Stimulated activated CD4-positive, alpha-beta T cell treated with anti-CD3 and anti-CD28 coated beads, Interleukin-2, amount 100 ng/mL, for 24 hours (primary cell): ENCODE measurements at places on chromosomes 7 and 10.

- DNase-seq = no peak
Observed at GRCh38 chr10:5573319-5573950, 48.7 kb downstream of the CALML3 start.

- peak; percentile 7 for DNase-seq
Observed at GRCh38 chr7:116258734-116259133, 48.4 kb downstream of the TES start.

GRCh38 chr7:10908600-10908999 lies 65.1 kb upstream of the PHF14 start:
- DNase-seq = no peak

GRCh38 chr10:76632767-76633051 lies 1004.9 kb downstream of the KCNMA1 start:
- no peak for DNase-seq

- DNase-seq = no peak
Observed at GRCh38 chr10:24853661-24854060, 98.7 kb downstream of the PRTFDC1 start.

- peak; percentile 81 for DNase-seq
Observed at GRCh38 chr7:131107337-131108211, 220.1 kb upstream of the MKLN1 start.

GRCh38 chr10:11157292-11158076 lies 139.8 kb downstream of the CELF2 start:
- no peak for DNase-seq

GRCh38 chr10:100767422-100767775 lies 22.0 kb downstream of the PAX2 start:
- DNase-seq = no peak

DNA sequence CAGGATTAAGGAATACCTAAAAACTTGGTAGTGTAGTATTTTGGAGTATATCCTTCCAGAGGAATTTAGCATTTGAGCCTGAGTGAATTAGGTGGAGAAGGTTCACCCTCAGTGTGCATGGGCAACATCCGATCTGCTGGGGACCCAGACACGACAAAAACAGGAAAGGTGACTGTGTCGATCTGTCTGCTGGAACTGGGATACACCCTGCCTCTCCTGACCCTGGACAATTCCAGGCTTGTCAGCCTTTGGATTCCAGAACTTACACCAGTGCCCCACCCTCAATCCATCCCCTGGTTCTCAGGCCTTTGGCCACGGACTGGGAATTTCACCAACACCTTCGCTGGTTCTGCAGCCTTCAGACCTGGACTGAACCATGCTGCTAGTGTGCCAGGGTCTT lies 41.9 kb downstream of the PTPRE start:
- no peak for DNase-seq

DNA sequence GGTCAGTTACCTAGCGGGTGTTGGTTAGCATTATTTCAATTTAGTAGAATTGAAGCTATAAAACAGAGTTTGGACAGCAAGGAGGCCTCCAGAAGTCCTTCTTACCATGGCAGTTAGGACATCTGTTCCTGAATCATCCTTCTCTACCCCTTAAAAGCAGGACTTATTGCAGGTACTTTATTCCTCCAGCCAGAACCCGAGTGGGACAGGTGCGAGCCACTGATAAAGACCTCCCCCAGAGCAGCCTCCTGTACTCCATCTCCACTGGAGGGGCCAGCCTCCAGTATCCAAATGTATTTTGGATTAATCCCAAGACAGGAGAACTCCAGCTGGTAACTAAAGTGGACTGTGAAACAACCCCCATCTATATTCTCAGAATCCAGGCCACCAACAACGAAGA lies 54.6 kb downstream of the CDHR3 start:
- DNase-seq = no peak

DNA sequence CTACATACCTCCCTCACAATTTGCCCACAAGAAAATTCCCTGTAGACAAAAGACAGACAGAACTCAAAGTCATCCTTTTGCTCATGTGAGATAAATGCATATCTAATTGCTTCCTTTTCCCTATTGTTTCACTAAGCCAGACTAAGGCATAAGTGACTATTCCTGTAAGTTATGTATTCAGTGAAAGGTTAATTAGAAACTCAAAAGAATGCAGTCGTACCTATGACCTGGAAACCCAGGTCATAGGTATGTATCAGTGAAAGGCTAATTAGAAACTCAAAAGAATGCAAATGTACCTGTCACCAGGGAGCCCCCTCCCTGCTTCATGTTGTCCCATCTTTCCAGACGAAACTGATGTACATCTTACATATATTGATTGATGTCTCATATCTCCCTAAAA lies 10.3 kb upstream of the GARS1 start:
- no peak for DNase-seq

- DNase-seq = no peak
Observed at GRCh38 chr7:128721376-128721775, 17.8 kb upstream of the CALU start.

- DNase-seq = no peak
Observed at GRCh38 chr10:131829156-131829930, 71.5 kb upstream of the PPP2R2D start.

GRCh38 chr7:135620980-135621850 lies 41.1 kb upstream of the STMP1 start:
- DNase-seq = no peak

DNA sequence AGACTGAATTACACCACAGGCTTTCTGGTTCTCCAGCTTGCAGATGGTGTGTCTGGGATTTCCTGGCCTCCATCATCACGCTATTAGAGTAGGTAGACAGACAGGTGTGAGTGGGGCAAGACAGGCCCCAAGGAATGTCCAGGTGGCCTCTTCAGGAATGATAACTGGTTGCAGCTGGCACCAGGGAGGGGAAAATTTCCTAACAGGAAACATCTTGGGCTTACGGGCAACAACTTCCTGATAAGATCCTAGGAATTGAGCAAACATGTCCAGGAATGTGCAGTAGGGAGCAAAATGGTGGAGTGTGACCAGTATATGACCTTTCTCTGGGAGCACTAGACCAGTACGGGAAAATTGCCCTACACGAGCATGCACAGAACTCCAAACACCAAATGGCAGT lies 11.3 kb downstream of the XRCC2 start:
- no peak for DNase-seq

- no peak for DNase-seq
Observed at GRCh38 chr7:20305726-20306125, 25.0 kb upstream of the ITGB8 start.
